Hypothalamus (tissue), 51 donors: ENCODE measurements at places on chromosomes 16 and 17.

GRCh38 chr17:53336281-53336680 lies 486.4 kb upstream of the KIF2B start:
- no peak for DNase-seq

DNA sequence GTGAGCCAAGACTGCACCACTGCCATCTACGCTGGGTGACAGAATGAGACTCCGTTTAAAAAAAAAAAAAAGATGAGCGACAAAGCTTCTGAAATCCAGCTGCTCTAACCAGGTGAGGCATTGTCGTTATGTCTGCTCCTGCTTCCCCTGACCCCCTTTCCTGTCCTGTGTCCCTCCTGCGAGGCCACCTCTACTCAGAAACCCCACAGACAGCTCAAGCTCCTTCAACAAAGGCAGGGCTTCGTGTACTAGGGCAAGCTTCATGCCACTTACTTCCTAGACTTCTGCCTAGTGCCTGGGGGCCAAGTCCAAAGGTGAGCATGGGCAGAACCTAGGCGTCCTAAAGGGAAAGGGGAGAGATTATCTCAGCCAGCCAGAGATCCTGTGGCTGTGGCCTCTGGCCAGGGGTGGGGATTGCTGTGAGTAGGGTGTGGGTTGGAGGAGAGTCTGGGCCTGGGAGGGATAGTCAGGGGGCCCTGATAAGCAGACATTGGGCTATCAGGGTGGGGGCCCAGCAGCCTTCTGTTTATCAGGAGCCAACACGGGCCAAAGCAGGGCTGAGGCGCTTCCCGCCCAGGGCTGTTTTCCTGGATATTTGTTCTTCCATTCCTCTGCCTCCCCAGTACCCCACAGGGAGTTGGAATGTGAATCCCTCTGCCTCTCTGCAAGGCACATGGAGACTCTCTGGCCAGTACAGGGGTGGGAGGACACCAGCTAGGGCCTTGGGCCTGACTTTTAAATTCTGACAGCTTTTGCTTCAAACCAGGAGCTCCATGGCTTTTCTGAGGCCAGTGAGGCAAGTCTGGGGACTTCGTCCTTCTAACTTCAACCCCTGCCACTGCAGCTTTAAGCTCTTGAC lies 10.4 kb downstream of the ERAL1 start:
- no peak for DNase-seq

DNA sequence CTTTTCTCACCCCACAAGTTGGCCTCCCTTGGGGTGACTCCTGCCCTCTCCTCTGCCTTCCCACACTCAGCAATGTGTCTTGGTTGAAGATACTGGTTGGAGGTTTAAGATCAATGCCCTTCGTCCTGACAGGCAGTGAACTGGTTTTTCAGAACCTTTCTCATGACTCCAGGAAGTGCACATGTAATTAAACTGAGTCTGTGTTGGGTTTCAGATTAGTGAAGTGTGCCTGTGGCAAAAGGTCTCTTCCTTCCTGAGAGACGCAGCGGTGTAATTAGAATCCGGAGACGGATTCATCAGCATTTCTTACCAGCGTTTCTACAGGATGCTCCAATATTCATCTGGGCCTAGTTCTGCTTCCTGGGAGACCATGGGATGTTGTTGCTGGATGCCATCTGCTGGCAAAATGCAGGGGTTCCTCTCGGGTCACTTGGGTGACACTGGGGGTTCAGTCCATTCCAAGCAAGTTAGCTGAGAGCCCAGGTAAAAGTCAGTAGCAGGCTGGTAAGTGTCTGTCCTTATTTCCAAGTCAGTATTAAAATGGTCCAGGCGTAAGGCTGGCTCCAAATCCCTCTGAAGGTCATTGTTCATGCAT lies 233.3 kb downstream of the XYLT1 start:
- no peak for DNase-seq

GRCh38 chr17:80694992-80695912 lies 150.6 kb downstream of the RPTOR start:
- DNase-seq = no peak

- no peak for DNase-seq
Measured at GRCh38 chr17:37300683-37301082, 75.1 kb upstream of the C17orf78 start.

GRCh38 chr16:59108374-59108773 lies 374.3 kb upstream of the GOT2 start:
- no peak for DNase-seq

GRCh38 chr17:6701719-6702118 lies 11.4 kb downstream of the SLC13A5 start:
- no peak for DNase-seq

DNA sequence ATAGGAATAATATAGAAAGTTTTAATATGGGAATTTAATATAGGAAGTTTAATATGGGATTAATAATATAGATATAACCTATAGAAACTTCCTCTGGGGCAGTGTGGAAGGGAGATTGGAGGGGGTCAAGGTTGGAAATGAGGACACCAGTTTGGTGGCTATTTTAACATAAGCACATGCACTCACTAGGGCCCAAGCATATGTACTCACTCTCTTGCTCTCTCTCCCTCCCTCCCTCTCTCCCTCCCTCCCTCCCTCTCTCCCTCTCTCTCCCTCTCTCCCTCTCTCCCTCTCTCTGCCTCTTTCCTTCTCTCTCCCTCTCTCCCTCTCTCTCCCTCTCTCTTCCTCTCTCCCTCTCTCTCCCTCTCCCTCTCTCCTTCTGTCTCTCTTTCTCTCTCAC lies 528.1 kb downstream of the NPIPA7 start:
- no peak for DNase-seq

DNA sequence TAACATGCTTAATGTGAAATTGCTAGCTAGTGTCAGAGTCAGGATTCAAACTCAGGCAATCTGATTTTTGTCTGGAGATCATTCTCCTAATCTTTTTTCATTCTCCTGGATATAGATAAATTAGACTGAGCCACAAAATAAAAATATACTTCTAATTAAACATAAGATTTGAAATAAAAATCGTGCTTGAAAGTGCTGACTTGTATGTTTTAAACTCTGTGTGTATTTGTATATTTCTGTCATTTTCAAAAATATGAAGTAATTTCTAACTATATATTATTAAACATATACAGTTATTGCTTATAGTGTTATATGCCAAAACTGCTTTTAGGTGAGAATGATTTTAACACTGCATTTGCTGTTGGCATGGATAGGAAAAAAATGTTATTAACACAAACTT lies 239.4 kb downstream of the KCNJ2 start:
- DNase-seq = no peak

- DNase-seq = no peak
Measured at GRCh38 chr16:70577256-70577698, 53.7 kb downstream of the SF3B3 start.
